ENCODE measurements at places on chromosomes 2 and 18.

DNA sequence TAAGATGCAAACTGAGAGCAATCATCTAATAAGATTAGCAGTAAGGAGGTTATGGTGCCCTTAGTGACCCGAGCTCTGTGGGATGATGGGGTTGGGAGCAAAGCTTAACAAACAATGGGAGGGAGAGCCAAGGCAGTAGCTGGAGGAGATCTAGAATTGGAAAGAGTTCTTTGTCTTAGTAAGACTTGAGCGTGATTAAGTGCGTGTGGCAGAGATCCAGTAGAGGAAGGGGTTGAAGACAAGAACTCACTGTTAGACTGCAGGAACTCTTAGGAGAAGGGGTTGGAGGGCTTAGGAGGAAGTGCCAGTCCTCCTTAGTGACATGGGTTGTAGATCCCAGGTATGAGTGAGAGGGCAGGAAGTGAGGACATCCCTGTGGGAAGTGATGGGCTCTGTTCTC, 184.7 kb downstream of the GFPT1 start:
- no peak for DNase-seq

DNA sequence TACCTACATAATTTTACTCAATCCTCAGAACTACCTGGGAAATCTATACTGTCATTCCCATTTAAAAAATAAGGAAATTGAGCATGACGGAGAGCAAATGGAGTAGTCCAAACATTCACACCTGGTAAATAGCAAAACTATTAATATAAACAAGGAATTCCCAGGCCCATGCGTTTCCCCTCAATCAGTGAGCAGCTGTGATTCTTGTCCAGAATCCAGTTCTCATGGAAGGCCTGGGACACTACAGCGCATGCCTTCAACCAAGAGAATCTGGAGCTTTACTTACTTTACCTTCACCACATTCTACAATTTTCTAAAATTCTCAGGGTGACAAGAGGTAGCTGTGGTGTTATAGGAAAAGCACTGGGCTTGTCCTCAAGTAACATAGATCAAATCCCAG, 259.0 kb downstream of the LRATD1 start:
- DNase-seq = no peak

- DNase-seq = no peak
These were observed 11.1 kb downstream of the EVA1A start for GRCh38 chr2:75549401-75550253.

- DNase-seq = no peak
These were observed 120.6 kb downstream of the OSBPL1A start for GRCh38 chr18:24276994-24277393.

DNA sequence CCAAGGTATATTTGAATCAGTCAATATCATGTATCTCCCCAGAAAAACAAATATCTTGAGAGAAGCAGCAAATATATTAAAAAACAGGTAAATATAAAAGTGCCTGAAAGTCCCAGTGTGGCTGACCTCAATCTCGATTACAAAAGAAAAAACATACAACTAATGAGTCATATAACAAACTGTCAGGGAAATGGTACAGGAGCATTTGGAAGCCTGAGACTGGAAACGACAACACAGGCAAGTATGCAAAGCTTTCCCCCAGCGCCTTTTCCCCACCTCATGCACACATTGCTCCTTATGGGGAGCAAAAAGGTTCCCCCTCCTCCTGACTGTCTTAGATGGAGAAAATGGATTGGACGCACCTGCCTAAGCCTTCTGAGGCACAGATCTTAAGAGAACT, 230.7 kb downstream of the TMX3 start:
- DNase-seq = no peak

DNA sequence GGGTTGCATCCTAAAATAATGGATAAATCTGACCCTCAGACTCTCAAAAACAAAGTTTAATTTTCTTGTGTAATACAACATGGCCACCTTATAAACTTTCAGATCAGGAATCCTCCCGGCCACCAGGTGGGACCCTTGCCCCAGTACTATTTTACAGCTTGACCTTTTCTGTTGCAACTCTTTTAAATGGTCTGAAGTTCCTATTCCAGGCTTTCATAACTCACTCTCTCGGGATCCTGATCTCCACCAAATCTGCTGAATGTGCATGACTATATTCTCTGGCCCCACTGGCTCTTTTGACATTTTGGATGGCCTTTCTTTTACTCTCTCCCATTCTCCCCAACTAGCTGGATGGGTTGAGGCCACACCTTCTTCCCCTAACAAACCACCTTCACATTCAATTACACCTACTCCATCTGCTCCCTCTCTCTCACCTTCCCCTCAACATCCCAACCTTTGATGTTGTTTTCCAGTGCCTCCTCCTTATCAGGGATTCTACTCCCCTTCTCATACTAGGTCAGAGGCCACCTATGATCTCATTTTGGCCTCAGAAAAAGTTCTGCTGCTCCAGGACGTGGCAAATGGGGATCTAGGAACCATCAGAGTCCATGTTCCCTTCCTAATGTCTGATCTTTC, 70.8 kb downstream of the SESTD1 start:
- DNase-seq = no peak

DNA sequence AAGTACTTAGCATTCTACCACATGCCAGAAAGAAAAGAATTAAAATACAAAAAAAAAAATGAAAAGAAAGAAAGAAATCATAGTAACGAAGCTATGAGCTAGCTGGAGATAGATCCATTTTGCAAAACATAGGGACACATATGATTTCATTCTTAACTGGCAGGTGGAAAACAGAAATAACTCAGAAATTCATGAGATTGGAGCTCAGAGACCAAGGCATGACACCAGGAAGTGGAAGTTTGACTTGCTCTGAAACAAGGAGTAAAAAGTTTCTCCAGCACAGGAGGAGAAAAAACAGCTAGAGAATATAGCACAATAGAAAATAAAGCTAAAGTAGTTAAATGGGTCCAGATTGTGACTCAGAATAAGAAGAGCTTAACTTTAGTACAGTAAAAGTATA, 278.1 kb downstream of the ZEB2 start:
- no peak for DNase-seq

GRCh38 chr2:3189076-3189591, 188.5 kb downstream of the EIPR1 start:
- DNase-seq = no peak

- DNase-seq = no peak
These were observed 140.5 kb downstream of the LRP2 start for GRCh38 chr2:169221745-169222369.

DNA sequence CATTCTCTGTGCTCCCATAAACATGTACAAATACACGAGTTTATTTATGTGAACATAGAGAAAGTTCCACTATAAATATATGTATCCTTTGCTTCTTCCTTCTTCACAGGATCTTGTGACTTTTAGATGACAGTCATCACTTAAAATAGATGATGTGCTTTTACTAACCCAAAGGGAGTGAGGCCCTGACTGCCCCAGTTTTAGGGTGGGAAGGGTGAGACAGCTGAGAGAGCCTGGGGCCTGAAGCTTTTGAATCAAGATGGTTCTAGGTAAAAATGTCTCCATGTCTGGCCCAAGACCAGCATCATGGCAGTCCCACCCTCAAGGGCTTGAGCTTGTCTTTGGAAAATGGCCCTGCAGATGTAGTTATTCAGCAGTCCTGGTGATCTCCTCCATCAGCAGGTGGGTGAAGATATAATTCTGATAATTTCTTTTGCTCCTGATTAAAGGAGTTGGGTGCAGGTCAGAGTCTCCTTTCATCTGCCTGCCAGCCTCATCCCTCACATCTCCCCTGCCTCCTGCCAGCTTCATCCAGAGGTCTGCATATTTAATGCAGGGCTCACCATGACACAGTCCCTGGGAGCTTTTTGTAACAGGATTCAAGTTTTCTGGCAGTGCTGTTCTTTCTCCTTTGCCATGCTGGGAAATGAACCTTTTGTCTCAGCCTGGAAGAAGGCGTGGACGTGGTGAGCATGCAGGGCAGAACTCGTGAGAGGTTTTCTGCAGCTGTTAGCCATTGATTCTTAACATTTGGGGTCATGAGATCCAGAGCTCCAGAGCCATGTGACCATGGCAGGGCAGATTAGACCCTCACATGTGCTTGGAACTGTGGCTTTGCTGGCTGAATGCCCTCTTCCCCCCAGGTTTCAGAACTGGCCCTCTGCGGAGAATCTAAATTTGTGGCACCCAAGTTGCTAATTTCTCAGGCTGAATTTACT, 2.7 kb downstream of the HRH4 start:
- DNase-seq = no peak

GRCh38 chr2:241509155-241509784, 886 bp upstream of the STK25 start:
- DNase-seq = no peak

DNA sequence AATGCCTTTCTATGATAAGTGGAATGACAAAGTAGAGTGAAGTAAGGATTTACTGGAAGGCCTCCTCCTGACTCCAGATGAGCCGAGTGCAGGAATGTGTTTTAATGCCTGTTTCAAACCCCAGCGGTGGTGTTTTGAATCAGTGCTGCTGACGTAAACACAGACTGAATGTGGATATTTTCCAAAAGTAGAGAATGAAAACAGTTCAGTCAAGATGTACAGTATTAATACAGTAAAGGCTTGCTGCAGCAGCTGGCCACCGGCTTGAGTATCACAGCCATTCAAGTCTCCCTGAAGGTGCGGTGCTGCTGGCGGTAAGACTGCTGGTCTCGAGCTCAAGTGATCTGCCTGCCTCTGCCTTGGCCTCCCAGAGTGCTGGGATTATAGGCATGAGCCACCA, 46.7 kb downstream of the ARHGAP28 start:
- no peak for DNase-seq

DNA sequence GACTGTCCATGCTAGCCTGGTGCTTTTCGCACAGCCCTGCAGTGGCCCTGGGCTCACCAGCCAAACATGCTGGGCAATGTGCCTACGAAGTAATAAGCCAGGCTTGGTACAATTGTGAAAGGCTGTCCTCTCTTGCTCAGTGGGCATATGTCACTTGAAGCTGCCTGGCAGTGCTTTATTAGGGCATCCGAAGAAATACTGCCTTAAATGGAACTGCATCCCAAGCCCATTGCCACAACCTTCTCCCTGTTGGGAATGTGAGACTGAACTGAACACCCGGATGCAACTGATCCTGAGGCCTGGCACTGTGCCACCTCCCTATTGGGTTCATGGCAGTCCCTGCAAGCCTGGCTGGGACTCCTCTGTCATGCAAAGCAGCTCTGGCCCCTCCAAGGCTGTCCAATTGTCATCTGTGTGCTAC, 15.9 kb downstream of the CAPG start:
- no peak for DNase-seq

DNA sequence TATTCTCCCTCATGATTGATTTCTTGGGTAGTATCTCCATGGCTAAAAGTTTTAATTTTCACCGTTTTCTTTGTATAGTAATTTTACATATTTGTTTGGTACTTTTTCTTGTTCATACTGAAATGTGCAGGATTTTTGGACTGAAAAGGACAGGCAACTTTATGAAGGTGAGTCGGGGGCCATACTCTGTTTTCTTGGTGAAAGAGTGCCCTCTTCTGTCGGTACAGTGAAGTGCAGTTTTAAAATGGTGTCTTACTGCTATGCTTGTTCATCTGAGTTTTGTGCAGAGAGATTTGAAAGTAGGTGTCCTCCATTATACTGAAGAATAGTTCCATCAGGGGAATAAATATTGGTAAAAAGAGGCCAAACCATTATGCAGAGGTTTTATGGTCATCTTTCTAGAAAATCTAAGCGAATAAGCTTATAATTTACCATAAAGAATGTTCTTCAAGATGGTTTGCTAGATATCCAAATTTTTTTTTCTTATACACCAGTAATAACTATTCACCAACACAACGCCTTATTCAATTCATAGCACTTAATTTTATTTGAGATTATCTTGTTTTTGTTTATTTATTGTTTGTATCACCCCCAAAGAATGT, 8.7 kb upstream of the SERPINB13 start:
- DNase-seq = no peak

DNA sequence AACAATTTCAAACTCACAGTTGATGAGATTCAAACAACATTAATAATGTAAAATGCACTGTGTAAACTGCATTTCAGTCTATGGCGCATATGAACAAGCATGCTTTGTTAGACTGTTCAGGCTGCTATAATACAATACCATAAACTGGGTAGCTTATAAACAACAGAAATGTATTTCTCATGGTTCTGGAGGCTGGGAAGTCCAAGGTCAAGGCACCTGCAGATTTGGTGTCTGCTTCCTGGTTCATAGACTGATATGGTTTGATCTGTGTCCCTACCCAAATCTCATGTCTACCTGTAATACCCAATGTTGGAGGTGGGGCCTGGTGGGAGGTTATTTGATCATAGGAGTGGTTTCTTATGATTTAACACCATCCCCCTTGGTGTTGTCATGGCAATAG, 148.1 kb upstream of the SERPINE2 start:
- no peak for DNase-seq

DNA sequence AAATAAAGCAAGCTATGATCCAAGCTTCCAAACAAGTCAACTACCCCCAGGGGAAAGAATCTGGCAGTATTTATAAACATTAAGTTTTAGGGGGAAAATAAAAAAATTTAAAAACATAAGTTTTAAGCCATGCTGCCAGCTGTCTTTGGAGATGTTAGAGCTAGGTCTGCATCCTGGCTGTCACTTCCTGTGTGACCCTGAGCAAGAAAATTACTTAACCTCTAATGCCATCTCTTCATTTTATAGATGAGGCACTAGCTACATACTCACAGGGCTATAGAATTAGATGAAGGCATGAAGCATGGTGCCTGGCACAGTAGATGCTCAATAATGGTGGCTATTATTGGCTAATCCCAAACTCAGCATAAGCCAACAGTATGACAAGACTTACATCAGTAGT, 28.1 kb downstream of the STARD7 start:
- DNase-seq = no peak

GRCh38 chr18:57753063-57753462, 50.1 kb downstream of the ATP8B1 start:
- DNase-seq = no peak

DNA sequence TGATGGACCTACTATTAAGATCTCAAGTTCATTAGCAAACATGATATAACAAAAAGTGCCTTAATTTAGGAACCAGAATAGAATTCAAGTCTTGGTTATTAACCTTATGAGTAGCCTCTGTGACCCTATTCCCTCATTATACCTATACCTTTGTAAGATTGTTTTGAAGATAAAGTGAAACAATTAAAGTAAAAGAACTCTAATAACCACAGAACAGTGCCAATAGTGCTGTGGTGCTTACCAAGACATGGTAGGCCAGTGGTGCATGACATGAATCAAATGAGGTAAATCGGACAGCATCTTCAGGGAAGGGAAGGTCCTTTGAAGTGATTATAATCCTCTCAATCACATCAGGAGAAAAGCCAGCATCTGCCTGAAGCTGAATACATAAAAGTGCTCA, 36.4 kb downstream of the METTL4 start:
- no peak for DNase-seq

GRCh38 chr2:235146871-235147565, 195.2 kb downstream of the SH3BP4 start:
- no peak for DNase-seq

All from activated CD8-positive, alpha-beta memory T cell treated with anti-CD3 and anti-CD28 coated beads for 1 hour (primary cell).